ENCODE measurements at places on chromosomes 5 and 9.

DNA sequence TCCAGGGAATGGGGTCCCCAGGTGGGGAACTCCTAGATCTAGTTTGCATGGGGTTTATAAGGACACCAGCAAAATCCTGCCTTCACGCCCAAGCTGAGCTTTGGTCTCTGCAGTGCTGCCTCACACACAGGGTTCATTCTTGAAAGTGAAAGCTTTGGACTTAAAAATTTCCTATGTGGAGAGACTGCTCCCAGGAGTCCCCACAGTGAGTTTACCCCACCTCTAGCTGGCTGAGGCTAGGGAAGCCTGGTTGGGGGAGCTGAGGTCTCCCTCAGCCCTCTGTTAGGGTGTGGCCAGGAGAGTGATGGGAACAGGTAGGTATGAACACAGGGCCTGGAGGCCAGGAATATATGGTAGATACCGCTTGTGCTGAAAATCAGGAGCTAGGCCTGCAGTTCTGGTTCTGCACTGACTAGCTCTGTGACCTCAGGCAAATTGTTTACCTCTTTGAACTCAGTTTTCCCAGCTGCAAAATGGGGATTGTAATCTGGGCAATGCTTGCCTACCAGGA lies 41.5 kb upstream of the LARP1 start:
- no peak for DNase-seq

GRCh38 chr5:106205916-106206571 lies 1464.7 kb downstream of the EFNA5 start:
- no peak for DNase-seq

GRCh38 chr9:16640649-16641048 lies 229.8 kb downstream of the BNC2 start:
- DNase-seq: no peak

DNA sequence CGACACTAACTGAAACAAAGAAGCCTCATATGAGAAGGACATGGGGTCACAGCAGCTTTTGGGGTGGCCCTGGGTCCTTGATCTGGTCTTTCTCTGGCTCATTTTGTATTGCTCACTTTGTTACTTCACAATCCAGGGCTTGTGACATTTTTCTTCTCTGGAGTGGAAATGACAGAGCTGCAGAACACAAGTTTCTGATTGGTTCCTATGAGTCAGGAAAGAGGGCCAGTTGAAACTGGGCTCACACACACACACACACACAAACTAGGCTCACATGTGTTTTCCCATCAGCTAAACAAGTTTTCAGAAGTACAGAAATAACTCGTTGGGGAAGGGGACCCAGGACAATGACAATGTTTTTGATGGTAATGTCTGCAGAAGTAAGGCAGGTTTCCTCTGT lies 54.3 kb downstream of the TMC1 start:
- no peak for DNase-seq

GRCh38 chr9:133709015-133709611 lies 29.0 kb downstream of the SARDH start:
- no peak for DNase-seq

GRCh38 chr5:154647761-154648145 lies 107.4 kb upstream of the LARP1 start:
- DNase-seq: no peak

- no peak for DNase-seq
Measured at GRCh38 chr9:119453980-119454379, 84.7 kb upstream of the BRINP1 start.

- no peak for DNase-seq
Measured at GRCh38 chr5:128156521-128156920, 73.0 kb downstream of the SLC12A2 start.

DNA sequence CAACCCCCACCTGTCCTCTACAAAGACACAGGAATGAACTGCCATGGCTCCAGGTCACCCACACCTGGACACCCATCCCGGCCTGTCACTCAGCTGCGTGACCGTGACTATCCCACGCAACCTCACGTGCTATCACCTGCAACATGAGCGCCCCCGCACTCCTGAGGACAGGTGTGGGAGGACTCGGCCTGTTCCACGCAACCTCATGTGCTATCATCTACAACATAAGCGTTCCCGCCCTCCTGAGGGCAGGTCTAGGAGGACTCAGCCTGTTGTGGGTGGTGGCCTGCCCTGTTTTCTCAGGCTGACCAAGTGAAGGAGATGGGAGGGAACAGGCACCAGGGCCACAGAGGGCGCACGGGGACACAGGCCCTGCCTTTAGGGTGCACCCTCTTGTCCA lies 4.1 kb downstream of the QSOX2 start:
- no peak for DNase-seq

GRCh38 chr5:167777746-167778145 lies 513.7 kb upstream of the WWC1 start:
- no peak for DNase-seq

GRCh38 chr9:7456377-7456776 lies 343.2 kb downstream of the DMAC1 start:
- DNase-seq: no peak

- no peak for DNase-seq
Measured at GRCh38 chr9:16039218-16039987, 486.6 kb downstream of the CCDC171 start.

DNA sequence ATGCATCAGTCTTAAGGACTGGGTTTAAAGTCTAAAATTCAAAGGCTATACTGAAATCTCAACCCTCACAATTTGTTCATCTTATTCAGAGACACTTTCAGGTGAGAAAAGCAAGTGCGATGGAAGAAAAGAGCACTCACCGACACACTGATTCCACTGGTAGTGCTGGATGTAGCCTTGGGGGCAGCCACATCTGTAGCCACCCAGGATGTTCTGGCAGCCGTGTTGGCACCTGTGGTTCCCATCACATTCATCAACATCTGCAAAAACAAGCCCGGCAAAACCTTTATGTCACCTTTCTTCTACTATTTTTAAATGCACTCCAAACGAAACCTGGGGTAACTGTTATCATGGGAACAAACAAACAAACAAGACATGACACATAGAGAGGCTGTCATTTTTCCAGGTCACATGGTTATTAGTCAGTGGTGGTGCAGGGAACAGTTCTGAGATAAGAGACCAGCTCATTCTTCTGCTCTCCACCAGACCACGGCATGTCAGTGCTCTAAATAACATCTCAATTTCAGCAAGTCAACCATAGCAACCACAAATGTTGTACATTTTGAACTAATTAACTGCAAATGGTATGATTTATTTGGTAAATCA lies 188.4 kb downstream of the SLC12A2 start:
- no peak for DNase-seq

- no peak for DNase-seq
Measured at GRCh38 chr5:50320131-50320749, 120.8 kb downstream of the EMB start.

GRCh38 chr5:107149243-107150005 lies 521.3 kb downstream of the EFNA5 start:
- DNase-seq: no peak

DNA sequence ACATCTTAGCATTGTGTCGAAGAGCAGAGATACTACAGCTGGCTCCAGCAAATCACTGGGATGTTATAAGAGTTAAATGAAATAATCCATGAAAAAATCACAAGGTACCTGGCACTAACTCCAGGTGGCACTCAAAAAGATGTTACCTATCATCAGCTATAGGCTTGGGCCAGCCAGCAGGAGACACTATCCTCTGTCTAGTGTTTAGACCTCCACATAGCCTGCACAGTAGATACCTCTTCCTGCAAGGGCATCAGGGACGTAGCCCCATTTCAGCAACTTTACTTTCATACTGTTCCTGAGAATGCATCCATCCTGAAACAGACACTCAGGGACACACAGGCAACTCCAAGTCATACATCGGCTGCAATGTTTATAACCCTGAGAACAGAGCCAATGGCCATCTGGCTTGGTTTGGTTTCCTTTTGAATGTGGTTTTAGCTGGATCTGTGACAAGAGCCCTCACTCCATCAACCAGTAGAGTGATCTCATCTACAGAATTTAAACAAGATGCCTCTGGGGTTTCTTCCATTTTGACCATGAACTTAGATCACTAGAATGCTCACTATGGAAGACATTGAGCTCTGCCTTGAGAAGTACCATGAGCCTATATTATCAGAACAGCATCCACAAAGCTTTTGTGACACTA lies 69.9 kb downstream of the TLE1 start:
- no peak for DNase-seq

GRCh38 chr5:34899066-34899465 lies 16.2 kb downstream of the RAD1 start:
- DNase-seq: no peak

DNA sequence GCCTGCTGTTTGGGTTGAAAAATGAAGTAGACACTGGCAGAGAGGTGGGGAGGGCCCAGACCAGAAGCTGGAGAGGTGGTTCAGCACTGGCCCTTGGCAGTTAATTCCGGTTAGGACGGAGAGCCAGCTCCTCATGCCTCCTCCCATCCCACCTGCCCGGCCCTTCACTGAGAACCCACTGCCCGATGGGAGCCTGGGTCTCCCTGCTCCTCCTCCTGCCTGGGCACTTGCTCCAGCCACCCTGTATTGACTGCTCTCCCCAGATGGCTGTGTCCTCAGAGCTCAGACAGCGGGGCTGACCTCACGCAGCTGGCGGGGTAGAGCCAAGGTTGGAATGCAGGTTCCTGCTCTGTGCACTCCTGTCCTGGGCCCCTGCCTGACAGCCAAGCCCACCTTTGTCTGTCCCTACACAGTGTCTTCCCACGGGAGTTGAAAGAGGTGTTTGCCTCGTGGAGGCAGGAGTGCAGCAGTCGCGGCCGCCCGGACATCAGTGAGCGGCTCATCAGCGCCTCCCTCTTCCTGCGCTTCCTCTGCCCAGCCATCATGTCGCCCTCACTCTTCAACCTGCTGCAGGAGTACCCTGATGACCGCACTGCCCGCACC lies 114.7 kb downstream of the DAB2IP start:
- DNase-seq: no peak

- peak; percentile 72 for DNase-seq
Measured at GRCh38 chr5:163503106-163504078, 2.0 kb upstream of the MAT2B start.

DNA sequence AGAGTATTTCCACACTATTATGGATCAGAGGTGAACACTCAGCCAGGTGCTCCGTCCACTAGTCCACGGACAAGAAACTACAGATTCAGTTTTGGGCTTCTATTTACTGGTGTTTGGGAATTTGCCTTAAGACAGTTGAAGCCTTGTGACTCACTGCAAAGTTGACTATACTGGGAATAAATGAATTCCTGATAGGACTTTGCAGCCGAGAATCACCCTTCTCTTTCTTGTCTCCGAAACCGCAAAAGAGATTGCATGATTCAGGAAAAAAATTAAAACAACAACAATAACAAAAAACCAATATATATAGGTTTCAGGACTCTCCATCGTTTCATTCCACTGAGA lies 716 bp downstream of the TMEM171 start:
- DNase-seq: no peak

GRCh38 chr9:5873439-5873838 lies 17.2 kb upstream of the MLANA start:
- DNase-seq: no peak

GRCh38 chr9:120236596-120236995 lies 343.4 kb downstream of the CDK5RAP2 start:
- DNase-seq: no peak

DNA sequence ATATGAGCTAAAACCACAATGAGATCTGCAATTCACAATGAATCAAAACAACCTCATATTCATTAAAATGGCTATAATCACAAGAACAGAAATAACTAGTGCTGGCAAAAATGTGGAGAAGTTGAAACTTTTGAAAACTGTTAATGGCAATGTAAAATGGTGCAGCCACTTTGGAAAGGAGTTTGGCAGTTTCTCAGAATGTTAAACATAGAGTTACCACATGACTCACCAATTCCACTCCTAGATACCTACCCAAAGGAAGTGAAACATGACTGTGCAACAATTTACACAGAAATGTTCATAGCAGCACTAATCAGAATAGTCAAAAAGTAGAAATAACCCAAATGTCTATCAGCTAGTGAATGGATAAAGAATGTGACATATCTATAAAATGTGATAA lies 862.2 kb downstream of the DTWD2 start:
- no peak for DNase-seq

DNA sequence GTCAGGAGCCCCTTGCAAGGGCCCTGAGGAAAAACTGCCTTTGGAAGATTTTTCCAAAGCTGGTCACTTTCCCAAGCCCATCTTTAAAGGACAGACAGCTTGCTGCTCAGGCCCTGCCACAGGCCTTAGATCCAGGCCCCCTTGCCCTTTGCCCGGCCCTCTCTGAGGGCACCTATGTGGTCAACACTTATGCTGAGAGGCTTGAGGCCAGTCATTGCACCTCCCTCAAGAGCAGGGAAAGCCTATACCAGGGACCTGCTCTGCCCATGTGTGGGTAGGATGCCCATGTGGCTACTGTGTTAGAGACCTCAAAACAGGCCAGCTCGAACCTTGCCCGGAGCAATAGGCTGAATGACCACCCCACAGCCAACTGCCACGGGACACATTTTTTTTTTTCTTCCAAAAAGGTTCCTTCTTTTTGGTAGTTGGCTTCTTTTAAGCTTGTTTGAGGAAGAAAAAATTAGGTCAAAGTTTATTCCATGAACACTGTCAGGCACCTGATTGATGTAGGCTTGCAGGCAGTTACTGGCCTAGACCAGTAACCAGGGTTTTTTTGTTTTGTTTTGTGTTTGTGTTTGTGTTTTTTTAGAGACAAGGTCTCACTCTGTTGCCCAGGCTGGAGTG lies 3.8 kb downstream of the TCF7 start:
- no peak for DNase-seq

GRCh38 chr5:50445296-50445949 lies 4.3 kb upstream of the EMB start:
- no peak for DNase-seq

DNA sequence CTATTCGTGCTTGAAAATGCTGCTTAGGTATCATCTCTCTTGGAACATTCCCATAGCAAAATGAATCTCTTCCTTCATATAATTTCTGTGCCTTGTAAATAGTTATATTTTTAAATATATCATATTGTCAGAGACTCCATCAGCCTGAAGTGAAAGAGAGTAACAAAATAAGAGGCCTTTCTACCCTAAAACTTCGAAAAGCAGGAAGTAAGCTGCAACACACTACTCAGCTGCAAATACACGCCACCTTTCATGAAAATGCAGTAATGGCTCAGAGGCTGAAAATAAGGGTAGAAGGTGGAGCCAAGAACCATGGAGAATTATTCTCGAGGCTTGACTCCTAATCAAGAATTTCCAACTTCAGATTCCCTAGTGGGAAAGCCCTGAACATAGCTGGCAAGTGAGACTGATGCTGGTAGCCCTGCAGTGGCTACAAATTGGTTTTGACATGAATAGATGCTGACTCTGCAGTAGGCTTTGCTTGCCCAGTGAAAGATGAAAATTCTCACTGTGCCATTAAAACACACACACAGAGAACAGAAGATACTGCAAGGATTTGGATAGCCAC lies 30.2 kb upstream of the PTGER4 start:
- no peak for DNase-seq

DNA sequence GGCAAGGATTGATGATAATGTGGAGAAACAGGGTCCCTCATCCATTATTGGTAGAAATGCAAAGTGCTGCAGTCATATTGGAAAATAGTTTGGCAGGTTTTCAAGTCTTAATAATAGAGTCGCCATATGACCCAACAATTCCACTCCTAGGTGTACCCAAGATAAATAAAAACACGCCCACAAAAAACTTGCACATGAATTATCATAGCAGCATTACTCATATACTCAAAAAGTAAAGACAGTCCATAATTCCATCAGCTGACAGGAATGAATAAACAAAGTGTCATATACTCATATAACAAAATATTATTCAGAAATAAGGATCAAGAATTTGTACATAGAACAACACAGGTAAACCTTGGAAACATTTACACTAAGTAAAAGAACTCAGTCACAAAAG lies 242.9 kb upstream of the FTMT start:
- DNase-seq: no peak

- no peak for DNase-seq
Measured at GRCh38 chr9:126240835-126241234, 85.8 kb upstream of the MVB12B start.

GRCh38 chr9:90827181-90827871 lies 25.7 kb downstream of the SYK start:
- no peak for DNase-seq

All from type B pancreatic cell (in vitro differentiated cells).